RPMI8226 (cell line): ENCODE measurements at places on chromosomes 3 and 15.

- no peak for DNase-seq
These were observed 41.6 kb downstream of the IQCH start for GRCh38 chr15:67296188-67296587.

GRCh38 chr3:8557298-8557697 is 55.7 kb downstream of the LMCD1 start:
- no peak for DNase-seq

DNA sequence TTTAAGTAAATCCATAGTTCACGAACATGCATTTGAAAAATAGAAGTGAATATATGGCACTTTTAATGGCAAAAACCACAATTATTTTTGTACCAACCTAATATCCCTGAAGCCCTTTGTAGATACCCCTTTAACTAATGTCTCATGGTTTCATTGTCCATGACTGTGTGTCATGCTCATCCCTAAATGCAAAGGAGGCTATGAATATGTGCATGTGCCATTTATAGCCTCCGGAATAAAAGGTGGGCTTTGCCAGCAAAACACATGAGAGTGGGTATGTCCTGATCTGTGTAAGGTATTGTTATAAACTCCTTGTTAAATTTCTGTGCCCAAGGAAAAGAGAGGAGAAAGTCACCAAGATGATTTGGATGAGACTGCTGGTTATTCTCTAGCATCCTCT is 20.5 kb upstream of the SOX14 start:
- DNase-seq: no peak

GRCh38 chr3:155064920-155065319 is 15.2 kb upstream of the MME start:
- no peak for DNase-seq

DNA sequence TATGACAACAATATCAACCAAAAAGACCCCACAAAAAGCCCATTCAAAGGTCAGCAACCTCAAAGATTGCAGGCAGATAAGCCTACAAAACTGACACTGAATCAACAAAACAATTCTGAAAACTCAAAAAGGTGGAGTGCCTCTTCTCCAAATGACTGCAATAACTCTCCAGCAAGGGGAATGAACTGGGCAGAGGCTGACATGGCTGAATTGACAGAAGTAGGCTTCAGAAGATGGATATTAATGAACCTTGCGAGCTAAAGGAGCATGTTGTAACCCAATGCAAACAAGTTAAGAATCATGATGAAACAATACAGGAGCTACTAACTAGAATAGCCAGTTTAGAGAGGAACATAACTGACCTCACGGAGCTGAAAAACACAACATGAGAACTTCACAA is 20.4 kb upstream of the SLC25A38 start:
- no peak for DNase-seq

DNA sequence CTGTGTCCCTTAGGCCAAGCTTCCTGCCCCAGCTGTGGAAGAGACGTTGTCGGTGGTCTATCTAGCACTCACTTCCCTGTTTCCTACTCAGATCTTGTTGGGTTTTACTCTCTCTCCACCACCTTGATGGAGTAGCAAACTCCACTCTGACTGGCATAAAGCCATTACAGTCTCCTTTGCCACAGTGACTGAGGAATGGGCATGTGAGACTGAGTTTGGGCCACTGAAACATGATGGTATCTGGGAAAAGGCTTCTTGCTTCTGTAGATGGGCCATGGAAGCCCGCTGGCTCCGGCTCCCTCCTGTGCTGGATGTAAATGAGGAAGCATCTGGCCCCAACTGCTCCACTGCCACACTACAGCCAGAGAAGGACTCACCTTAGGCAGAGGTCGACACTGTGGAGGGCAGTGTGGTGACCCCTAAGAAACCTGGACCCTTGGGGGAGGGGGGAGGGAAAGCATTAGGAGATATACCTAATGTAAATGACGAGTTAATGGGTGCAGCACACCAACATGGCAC is 9.4 kb upstream of the CAMK1 start:
- DNase-seq: no peak

GRCh38 chr15:85155360-85155759 is 173.7 kb downstream of the PDE8A start:
- DNase-seq: no peak

GRCh38 chr3:116849261-116849688 is 139.7 kb downstream of the TUSC7 start:
- no peak for DNase-seq

GRCh38 chr15:48520376-48521155 is 124.9 kb downstream of the FBN1 start:
- no peak for DNase-seq

- DNase-seq: no peak
These were observed 981.4 kb downstream of the FHIT start for GRCh38 chr3:60269829-60270266.

GRCh38 chr3:157375342-157375986 is 61.2 kb upstream of the PTX3 start:
- no peak for DNase-seq

GRCh38 chr3:140056047-140056446 is 121.1 kb downstream of the CLSTN2 start:
- no peak for DNase-seq

GRCh38 chr15:39279311-39279710 is 301.6 kb upstream of the THBS1 start:
- no peak for DNase-seq

GRCh38 chr3:170488802-170489201 is 70.1 kb downstream of the CLDN11 start:
- DNase-seq: no peak

DNA sequence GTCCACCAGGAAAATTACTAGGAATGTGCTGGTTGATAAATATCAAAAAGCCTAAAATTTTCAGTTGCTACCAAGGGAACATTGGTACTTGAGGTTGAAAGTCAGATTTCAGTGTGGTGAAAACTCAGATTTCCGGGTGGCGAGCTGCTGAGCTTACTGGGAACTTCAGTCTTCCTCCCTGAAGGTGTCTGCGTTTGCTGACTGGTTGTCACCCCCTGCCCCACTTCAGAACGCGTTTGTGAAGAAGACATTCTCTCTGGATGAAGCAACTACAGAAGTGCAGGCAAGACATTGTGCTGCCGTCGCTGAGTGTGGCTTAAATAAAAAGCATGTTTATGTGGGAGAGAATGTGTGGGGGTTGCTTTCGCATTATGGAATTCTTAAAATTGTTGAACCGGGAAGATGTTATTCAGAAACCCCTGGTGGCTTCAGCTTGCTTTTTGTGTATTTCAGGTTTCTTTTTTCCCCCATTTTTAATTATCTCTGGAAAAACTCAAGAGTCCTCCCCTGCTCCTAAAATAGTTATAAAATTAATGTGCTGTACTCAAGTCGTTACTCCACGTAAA is 7.1 kb downstream of the FAM81A start:
- no peak for DNase-seq

GRCh38 chr15:85690561-85691231 is 104.0 kb downstream of the KLHL25 start:
- peak; percentile 67 for DNase-seq

DNA sequence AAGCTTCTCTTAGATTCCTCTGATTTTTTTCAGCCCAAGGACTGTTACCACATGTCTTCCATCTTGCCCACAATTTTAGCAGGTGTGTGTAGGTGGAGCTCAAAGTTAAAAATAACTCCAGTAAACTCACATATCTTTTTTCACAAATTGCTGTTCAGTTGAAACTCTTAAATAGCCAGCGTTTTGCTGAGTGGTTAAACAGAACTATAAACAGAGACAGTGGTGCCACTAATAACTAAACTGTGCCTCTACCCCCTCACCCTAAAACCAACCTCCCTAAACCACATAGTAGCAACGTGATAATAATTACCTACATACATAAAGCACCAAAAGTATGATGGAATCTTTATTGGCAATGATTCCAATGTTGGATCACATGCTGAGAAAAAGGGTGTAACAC is 525.1 kb downstream of the PDCD6IP start:
- peak; percentile 57 for DNase-seq

GRCh38 chr15:69557020-69557706 is 104.5 kb downstream of the RPLP1 start:
- no peak for DNase-seq

DNA sequence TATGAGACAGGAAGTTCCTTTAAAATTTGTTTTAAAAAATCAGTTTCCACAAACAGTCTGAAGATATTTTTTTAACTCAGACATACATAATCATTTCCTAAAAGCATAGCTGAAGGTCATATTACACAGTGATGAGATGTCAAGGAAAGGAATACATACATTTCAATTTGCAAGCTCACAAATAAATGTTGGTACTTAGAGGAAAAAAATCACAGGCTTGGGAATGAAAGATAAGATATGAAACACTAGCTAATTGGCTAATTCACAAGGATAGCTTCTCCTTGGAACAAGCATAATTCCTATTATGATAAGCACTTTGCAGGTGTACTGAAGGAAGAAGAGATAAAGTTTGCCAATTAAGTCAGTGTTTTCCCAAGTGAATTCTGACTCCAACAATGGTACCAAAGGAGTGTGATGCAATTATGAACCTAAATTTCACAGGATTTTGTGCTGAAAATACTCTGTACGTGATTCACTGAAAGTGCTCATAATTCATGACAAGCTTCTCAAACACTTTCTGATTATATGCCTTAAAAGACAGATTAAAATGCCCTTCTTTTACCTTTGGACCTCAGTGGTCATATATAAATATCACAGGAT is 112.4 kb downstream of the FRMD5 start:
- no peak for DNase-seq

GRCh38 chr3:120052677-120053076 is 41.6 kb downstream of the GSK3B start:
- no peak for DNase-seq

DNA sequence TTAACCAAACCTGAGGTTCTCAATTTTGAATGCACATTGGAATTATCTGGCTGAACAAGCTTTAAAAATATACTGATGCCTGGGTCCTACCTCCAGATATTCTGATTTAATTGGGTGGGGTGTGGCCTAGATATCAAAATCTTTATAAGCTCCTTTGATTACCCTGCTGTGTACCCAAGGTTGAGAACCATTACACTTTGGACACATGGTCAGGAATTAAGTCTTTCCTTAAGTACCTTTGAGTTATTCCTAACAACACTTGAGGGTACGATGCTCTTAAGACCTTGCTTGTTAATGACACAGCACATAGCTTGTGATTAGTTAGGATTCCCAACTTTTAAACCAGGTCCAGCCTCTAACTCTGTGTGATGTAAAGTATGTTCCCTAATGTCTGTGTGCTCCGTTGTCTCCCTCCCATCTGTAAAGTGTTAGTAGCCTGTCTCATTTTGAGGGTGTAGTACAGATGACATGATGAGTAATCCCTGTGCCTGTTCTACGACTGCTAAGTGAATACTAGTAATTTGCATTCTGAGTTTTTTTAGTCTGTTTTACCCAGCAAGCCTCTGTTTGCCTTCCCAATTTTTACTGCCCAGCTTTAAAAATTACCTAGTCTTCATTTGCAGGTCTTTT is 154.9 kb downstream of the KLHL25 start:
- no peak for DNase-seq

- DNase-seq: peak; percentile 79
These were observed 6.4 kb upstream of the ANKDD1A start for GRCh38 chr15:64905119-64905831.

GRCh38 chr3:100002599-100003350 is 111.5 kb downstream of the FILIP1L start:
- no peak for DNase-seq

GRCh38 chr3:76266511-76266910 is 481.2 kb upstream of the ZNF717 start:
- no peak for DNase-seq

DNA sequence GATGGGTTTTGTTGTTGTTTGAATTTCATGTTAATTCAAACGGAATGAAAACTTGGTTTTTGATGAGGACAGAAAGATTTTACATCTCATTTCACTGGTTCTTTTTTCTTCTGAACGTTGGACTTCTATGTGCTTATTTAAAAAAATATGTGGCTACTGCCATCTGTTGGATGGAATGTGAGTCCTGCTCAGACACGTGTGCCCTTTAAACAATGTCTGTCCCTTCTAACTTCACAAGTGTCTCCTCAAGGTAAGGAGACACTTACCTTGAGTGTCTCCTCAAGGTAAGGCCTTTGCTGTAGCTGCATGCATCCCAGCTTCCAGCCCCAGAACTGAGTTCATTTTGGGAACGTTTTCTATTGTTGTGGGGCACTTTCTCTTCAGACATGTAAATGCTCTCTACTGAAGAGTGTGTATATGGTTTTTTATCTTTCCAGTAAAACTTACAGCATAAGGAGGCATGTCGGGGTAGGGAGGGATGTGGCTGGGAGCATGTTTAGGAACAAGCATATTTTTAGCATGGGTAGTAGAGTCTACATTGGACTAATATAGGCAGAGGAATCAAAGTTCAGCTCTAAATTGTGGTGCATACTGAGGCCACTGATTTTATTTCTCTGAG is 63.1 kb upstream of the UBE3A start:
- peak; percentile 69 for DNase-seq

- no peak for DNase-seq
These were observed 36.6 kb upstream of the SLC22A13 start for GRCh38 chr3:38229036-38229435.

- no peak for DNase-seq
These were observed 71.0 kb downstream of the THBS1 start for GRCh38 chr15:39651881-39652280.

DNA sequence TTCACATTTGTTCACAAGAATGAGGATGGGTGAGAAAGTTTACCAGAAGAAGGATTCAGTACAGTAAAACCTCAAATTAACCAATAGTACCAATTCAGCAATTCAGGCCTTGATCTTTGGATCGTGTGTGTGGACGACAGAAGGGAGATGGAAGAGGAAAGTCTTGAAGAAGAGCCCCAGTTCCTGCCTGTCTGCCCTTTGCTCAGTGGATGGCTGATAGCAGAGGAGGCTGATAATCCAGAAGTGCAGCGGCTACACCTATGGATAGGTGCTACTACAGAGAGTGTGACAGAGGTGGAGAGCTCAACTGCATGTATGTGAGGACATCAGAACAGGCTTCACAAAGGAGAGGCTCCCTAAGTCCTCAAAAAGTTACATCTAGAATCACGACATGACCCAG is 29.2 kb upstream of the PLXND1 start:
- DNase-seq: no peak
